Hypothalamus (tissue), 51 donors: ENCODE measurements at places on chromosomes 6 and 20.

DNA sequence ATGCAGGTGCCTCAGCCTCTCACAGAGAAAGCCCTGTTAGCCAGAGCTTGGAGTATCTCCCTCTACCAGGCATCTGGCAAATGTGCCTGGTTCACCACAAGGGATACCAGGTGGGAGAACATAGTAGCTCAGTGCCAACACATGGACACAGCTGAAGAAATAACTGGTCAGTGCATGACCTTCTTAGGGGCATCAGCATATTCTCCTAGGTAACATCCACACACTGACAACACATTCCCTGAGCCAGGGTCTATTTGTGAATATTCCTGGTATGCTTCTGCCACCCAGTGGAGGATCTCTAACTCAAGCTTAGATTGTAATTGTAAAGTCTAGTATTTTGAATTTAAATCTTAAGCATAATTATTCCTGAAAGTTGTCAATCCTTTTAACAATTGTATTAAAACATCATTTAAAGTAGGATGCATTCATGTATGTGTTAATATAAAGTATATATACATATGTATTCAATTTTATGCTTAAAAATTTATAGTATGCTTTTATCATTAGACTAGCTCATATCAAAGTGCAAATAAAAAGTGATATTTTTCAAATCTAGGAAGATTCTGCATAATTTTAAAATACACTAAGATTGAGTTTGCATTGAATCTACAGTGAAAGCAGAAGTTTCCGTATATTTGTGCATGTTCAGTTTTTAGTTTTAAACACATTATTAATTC, 45.3 kb upstream of the COL21A1 start:
- no peak for DNase-seq

DNA sequence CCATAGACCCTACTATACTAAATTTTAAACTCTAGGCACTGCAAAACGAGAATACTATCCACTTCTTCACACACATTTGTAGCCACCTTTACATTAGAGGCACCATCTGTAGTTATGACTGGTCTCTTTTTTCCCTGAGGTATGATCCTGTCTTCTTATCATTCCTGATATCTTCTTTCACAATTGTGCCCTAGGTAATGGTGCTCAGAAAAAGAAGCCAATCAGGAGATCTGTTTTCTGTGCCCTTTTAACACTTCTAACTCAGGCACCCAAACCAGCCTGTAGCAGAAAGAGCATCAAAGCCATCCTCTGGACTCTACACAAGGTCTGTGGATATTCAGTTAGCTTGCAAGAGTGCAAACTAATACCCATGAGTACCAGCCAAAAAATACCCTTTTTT, 149.7 kb upstream of the SGK1 start:
- DNase-seq: no peak

DNA sequence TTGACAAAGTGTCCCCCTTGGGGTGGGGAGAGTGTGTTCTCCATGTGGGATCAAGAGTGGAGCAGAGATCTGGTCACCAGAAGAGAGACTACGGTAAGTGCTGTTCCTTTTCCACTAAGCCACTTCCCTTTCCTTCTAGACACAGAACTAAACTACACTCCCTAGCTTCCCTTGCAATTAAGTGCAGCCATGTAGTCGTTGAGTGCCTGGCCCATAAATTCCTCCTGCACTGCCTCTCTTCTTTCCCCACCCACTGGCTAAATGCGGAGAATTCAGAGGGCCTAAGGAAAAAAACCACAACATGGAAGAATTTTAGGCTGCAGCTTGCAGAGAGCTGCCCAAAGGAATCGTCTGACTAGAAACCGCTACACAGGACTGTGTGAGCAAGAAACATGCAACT, 1.5 kb downstream of the WDR27 start:
- DNase-seq: no peak

DNA sequence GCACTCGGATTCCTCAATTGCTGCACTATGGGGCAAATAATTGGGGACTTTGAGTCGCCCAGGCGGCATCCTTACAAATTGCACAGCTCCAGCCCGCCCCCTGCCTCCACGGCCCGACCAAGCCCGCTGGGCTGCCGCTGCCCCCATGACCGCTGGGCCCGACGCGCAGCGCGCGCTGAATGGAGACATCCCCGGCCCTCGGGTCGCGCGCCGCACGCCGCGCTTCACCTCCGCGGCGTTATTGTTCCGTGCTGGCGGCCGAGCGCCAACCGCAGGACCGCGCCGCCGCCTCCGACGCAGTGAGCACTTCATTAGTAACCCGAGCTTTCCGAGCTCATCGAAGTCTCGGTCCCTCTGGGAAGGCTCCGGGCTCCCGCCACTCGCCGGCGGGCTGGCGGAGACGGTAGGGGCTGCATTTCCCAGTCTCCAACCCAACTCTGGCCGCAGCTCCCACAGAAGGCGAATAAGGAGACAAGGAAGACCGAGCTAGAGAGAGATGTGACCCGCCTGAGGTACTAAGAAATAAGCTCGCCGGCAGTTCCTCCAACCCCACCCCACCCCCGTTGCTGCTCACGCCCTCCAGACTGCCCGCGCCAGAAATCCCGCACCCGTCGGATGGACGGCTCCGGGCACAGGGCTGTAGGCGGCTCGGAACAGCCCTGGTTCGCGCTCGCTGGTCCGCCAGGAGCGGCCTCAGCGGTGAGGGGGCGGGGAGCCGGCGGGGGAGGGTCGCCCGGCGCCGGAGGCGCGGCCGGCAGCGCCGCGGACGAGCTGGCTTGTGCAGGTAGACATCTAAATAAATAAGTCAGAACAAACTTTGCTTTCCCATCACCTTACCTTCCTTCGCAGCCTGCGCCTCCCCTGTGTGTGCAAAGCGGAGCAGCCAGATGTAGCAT, 703 bp downstream of the EPHA7 start:
- peak; percentile 8 for DNase-seq

DNA sequence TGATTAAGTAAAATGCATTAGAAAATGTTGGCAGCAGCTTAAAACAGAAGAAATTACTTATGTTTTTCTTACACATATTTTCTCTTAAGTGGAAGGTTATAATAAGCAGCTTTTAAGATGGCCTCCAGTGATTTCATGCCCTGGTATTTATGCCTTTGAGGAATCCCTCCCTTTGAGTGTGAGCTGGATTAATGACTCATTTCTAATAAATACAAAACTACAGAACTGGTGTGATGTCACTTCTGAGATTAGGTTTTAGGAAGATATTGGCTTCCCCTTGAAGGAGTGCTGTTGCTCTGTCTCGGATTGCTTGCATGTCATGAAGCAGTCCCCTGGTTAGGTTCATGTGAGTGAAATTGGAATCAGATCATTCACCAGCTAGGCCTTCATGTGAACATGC, 143.2 kb upstream of the EPHA7 start:
- no peak for DNase-seq
